LoVo (cell line): ENCODE measurements at places on chromosomes 7 and 10.

- DNase-seq, result no peak
These were observed 232.4 kb upstream of the FZD8 start for GRCh38 chr10:35874311-35875015.

DNA sequence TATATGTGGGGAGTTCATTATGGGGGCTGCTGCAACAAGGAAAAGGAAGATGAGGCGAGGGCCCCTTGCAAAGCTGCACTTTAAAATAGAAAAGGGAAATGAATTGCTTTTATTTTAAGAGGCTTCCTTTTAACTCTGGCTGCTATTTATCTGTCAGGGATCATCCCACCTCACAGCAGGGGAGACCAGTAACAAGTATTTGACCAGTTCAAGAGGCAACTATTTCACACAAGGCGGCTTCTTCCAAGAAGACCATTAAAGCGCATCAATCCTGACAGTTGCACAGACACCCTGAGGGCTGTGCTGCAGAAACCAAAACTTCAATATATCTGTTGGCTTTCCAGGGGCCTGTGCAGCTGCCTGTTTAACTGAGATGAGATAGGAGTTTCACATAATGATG lies 1009.2 kb downstream of the SORCS3 start:
- no peak for DNase-seq

GRCh38 chr10:5314840-5315239 lies 49.9 kb upstream of the UCN3 start:
- DNase-seq, result no peak

GRCh38 chr10:107969936-107970335 lies 805.4 kb upstream of the SORCS1 start:
- no peak for DNase-seq

DNA sequence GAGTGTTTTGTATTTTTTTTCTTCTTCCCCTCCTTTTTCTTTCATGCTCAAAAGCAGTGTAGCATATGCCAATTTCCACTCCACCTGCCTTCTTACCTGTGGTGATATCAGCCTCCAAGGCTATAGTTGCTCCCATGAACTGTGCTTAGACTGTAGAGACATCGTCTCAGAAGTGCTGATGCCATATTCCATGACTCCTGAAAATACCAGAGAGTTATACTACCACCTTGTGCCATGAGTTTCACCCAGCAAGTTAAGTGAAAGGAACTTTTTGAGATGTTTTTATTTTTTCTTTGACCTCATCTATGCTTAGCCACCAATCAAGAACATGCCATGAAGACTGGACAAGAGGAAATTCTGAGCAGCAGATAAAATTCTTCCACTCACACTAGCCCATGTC lies 142.8 kb upstream of the SEMA3E start:
- DNase-seq, result no peak

DNA sequence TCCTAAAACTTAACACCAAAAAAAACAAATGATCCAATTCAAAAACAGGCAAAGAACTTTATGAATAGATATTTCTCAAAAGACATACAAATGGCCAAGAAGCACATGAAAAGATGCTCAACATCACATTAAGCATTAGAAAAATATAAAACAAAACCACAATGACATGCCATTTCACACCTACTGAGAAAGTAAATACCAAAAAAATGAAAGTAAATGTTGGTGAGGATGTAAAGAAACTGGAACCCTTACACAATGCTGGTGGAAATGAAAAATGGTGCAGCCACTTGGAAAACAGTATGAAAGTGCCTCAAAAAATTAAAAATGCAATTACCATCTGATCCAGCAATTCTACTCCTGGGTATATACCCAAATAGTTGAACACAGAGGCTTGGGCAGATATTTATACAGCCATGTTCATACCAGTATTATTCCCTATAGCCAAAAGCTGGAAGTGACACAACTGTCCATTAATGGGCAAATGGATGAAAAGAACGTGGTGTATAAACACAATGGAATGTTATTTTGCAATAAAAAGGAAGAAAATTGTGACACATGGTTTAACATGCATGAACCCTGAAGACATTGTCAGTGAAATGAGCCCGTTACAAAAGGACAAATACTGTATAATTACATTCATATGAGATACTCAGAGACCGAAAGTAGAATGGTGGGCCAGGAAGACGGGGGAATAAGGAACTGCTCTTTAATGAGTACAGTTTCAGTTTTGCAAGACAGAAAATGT lies 89.0 kb downstream of the JMJD1C start:
- DNase-seq, result no peak

DNA sequence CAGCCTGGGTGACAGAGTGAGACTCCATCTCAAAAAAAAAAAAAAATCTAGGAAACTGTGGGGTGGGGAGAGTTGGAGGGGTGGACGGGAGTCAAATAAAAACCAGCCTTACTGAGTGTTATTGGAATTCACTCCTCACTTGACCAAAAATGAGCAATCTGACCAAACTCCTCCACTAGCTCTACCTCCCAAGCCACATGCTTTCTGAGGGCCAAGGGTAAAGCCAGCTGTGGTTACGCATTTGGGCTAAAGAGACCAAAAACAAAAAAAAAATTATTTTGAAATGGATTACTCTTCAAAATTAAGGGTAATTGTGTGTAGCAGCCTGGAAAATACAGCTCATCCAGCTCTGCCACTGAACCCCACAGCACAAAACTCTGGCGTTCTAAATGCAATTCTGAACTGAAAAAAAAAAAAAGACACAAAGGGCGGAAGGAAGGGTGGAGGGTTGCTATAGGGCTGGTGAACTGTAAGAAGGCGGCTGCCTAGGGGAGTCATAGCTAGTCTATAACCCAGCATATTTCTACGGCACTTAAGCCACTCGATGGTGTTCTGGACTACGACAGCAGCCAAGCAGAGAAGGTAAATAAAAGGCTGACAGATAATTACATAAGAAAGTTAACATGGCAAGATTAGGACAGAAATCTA lies 7.8 kb downstream of the ELMO1 start:
- DNase-seq, result no peak

- DNase-seq, result no peak
These were observed 145.5 kb downstream of the TRIL start for GRCh38 chr7:28812616-28813015.

- no peak for DNase-seq
These were observed 190.2 kb upstream of the HPS1 start for GRCh38 chr10:98636921-98637329.
